ENCODE measurements at places on chromosomes 1 and 21.

DNA sequence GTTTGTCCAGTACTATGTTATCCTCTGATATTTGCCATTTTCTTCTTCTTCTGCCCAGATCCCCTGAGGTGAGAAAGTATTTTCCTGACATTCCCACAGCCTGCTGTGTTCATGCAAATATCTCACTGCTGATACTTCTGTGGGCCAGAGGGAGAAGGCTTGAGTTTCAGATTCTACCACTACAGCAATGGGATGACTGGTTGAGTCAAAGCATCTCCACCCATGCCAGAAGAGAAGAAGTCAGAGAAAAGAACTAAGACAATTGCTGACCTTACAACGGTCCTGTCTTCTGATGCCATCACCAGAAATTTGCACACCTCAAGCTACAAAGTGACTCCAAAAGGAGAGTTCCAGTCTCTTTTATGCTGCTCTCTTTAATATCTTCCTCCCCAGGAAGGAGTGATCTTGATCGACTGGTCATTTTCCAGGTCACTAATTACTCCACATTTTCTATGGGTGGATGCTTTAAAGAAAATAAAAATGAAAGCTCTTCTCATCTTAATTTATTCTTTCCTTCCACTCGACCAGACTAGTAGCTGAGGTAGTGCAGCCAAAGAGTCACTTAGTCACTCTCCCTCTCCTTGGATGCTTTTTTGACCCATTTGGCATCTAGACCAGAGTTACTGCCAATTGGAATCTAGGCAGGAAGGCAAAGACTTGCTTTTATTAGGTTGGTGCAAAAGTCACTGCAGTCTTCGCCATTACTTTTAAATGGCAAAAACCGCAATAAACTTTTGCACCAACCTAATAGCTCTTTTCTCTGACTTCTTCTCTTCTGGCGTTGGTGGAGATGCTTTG is 195.1 kb downstream of the PTPRC start:
- DNase-seq = no peak

GRCh38 chr1:218967836-218968235 is 205.8 kb upstream of the LYPLAL1 start:
- no peak for DNase-seq

- no peak for DNase-seq
Observed at GRCh38 chr1:54408147-54409066, 2.2 kb upstream of the SSBP3 start.

GRCh38 chr21:22020221-22020620 is 1022.0 kb downstream of the NCAM2 start:
- DNase-seq = no peak

DNA sequence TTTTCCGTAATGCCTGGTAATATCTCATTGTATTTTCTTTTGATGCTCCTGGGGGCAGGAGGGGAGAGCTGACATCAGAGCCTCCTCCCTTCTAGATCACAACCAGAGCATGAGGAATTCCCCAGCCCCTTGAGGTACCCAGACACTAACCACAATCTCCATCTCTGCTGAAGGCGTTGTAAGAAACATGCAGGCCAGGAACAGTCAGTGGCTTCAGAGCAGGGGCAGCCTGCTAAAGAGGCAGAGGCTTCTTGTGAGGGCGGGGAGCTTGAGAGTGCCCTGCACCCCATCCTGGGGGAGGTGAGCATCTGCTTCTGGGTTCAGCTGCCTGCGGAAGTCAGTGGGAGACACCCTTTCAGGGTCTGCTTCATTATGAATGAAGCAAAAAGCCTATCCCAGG is 19.0 kb downstream of the MAPKAPK2 start:
- DNase-seq = no peak

- no peak for DNase-seq
Observed at GRCh38 chr1:20600156-20600555, 11.3 kb downstream of the CDA start.

DNA sequence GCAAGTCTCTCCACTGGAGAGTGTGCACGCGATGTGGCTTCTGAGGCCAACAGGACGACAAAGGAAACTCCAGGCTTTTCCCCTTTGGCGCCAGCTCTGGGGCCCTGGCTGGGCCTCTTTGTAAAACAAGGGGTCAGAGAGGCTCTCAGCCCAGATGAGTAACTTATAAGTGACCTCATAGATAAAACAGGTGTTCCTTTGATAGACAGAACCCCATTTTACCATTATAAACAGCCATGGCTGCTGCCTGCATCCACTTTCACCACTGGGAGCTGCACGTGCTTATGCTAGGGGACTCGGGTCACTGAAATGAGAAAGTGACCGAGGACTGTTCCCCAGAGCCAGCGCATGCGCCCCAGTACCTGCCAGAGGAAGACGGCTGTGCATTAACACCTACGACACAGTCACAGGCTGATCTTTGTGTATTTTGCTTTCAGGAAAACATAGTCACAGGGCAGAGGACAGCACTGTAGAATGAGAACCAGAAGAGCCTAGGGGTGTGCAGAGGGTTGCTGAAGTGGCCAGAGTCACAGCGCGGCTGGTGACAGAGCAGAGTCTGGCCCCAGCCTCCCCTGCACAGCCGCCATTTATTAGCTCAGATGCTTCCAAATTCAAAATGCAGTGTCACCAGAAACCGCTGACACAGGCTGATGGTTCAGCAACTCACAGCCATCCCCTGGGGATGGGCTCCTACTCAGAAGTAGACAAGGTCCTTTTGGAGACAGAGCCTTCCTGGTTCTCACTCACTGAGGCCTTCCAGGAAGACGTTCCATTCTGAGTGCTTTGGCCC is 12.7 kb downstream of the RNF207 start:
- no peak for DNase-seq

DNA sequence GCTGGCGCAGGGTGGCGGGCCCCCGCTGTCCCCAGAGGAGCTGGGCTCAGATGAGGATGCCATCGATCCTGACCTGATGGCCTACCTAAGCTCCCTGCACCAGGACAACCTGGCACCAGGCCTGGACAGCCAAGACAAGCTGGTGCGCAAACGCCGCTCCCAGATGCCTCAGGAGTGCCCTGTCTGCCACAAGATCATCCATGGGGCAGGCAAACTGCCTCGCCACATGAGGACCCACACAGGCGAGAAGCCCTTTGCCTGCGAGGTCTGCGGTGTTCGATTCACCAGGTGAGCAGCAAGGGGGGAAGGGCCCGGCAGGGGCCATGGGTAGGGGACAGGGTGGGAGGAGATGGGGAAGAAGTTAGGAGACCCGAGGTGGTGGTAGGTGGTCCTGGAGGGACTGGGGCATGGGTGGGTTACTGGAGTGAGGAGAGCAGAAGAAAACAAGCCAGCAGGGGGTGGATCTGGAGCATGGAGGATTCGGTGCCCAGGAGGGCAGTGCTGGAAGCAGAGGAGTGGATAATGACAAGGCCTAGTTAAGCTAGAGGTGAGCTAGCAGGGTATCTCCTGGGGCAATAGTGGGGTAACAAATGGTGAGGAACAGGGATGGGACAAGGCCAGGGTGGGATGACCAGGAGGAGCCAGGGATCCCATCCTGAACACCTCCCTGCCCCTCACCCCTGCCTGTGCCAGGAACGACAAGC is 13.1 kb downstream of the ZBTB7B start:
- no peak for DNase-seq

Data from GM06990 (cell line).